ENCODE measurements at places on chromosomes 16 and 17.

DNA sequence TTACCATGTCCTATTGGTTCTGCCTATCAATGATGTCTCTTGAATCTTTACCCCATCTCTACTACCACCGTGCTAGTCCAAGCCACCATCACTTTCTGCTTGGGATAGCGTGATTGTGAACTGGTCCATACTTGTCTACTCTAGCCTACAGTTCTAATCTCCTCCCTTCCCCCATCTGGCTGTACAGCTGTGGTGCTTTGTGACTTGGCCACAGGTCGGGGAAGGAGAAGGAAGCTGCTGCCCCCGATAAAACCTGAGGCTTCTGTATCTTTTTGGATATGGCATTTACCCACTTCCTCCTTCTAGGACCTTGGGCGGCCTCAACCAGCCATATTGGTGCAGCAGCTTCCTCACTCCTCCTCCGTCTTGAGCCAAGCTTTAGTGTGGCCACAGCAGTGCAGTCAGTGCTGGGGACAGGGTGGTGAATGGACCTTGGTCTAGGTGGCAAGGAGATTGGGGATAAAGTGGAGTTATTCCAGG, 314 bp upstream of the ITGA2B start:
- no peak for DNase-seq

DNA sequence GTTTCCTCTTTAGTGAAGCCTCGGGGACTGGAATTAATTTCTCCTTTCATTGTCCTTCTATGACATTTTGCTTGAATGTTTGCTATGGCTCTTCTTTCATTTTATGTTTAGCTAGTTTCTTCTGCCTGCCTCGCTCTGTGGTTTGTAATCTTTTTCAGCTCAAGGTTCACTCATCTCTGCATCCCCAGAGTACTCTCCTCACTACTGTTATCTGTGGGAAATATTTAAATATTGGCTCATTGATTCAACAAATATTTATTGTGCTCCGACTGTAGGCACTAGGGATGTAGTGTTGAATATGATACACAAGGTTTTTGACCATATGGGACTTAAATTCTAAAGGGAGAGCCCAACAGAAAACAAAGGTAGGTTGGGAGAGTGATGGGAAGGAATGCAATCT, 195.9 kb downstream of the PHKB start:
- DNase-seq, result no peak

GRCh38 chr17:13735861-13736260, 134.1 kb upstream of the HS3ST3A1 start:
- no peak for DNase-seq

GRCh38 chr17:83200231-83200699, 120.9 kb downstream of the METRNL start:
- DNase-seq, result peak; percentile 11
